GM23338 (cell line): ENCODE measurements at places on chromosomes 1 and 21.

DNA sequence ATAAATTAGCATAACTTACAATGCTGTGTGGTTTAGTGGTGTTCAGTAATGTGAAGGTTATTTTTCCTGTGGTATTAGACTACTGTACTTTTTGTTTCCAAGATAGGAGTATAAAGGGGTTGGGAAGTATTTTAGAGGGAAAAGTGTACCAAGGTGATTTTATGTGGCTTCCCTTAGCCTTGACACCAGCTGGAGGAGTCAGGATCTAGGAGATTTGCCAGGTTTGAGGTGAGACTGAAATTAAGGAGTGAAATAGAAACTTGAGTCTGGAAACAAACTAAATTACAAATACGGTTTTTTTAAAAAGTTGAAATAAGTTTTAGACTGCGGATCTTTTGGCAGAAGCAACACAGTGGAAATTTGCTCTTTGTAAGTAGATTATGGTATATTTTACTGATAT, 32.3 kb downstream of the COG2 start:
- no peak for DNase-seq

GRCh38 chr1:1540090-1540817, at the start of gene TMEM240:
TMEM240 (minus strand) TSS chr1:1540624; CDS start chr1:1540346, 278 bp downstream.
- DNase-seq = peak; percentile 91

GRCh38 chr21:25901330-25901979, 166.7 kb downstream of the GABPA start:
- DNase-seq = no peak

DNA sequence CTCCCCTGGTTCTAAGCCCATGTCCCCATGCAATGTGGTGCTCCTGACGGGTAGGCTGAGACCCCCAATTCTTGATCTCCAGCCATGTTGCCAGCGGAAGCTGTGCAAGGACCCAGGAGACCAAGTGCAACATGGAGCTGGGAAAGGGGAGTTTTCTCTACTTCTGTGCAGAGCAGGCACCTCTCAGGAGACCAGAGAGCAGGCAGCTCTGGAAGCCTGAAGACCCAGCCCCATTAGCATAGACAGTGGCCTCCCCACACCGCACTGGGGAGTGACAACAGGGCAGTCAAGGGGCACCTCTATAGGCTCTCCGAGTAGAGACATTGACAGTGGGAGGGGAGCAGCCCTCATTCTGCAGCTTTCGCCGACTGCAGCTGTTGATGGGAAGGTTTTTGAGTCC, 410.2 kb downstream of the MATN1 start:
- DNase-seq = no peak
